ENCODE measurements at places on chromosomes 6 and 20.
A peak's percentile ranks its signal among the peaks of the same experiment; 100 is the strongest.

DNA sequence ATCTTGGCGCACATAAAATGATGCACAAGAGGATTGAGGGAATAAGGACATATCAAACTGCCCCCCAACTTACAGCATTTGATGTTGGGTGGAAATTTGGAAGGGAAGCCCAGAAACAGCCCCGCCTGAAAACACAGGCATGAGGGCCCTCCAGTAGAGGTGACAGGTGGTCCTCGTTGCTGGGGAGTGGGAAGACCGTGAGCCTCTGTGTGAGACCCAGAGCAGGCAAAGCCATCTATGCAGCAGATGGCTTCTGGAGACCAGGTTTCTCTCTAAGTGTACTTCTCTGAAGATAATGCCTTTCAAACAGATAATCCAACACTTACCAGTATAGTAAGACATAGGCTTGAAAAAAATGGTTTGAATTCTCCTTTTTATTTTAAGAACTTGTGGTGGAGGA, 132.2 kb upstream of the INSM1 start:
- no peak for DNase-seq

- DNase-seq, result no peak
Observed at GRCh38 chr20:63322146-63322932, 29.4 kb downstream of the COL20A1 start.

GRCh38 chr20:52252664-52253063, 61.1 kb upstream of the ZFP64 start:
- DNase-seq, result no peak

DNA sequence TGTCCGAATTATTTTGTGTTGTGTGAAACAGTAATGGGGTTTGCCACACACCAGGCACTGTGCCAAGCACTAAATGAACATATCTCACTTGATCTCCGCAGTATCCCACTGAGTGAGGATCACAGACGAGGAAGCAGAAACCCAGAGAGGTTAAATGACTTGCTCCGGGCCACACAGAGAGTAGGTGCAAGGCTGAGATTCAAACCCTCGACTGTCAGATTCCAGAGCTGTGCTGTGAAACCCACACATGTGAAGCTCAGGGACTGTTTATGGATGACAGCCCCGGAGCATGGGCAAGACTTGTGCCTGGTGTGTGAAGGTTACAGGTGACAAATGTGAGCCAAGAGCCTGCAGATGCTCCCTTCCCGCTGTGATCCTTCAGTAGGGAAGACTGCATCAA, 87.8 kb upstream of the SIRPA start:
- no peak for DNase-seq

- DNase-seq, result no peak
Observed at GRCh38 chr6:42690151-42690702, 32.2 kb downstream of the PRPH2 start.

DNA sequence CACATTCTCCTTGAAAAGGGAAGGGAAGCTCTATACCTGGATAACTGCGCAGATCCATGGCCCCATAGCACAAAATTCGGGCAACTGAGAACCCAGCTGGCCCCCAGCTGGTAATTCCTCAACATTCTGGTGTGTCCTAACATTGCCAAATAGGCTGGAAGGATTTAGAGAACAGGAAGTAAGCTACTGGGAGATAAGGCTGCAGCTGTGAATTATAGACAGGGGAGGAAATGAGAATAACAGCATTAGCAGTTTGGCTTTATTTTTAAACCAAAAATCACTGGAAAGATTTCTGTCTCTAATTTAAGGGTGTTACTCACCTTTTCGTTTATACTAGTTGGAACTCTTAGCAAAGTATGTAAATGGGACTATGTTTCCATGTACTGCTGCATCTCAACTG, 97.2 kb downstream of the TULP4 start:
- peak; percentile 38 for DNase-seq

DNA sequence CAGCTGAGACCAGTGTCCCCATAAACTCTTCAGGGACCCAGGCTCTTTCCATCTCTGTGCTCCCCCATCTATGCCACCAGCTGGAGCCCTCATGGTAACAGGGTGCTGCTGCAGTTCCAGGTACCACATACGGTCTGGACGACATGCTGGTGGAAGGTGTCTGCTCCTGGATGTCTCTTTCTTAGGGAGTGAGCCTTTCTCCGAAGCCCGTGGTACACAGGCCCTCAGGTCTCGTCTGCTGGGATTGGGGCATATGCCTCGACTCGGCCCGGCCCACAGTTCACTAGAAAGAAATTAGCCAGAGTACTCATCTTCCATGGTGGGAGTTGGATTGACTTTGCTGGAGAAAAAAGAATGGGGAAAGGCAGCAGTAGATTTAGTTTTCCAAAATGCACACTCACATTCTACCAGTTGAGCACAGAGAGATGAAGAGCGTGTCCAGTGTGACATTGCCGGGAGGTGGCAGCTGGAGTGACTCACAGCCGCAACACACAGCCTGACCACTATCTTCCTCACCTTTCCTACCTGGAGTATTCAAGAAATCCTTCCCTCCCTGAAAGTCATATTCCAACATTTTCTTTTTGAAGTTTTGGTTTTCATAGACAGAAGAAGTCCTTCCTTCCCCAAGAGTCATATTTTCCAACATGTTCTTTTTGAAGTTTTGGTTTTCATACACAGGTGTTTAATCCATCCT, 18.6 kb upstream of the SPO11 start:
- DNase-seq, result no peak

GRCh38 chr6:76810286-76810685, 653.0 kb downstream of the HTR1B start:
- DNase-seq, result no peak

GRCh38 chr20:49896204-49896603, 19.1 kb downstream of the SPATA2 start:
- no peak for DNase-seq
